Esophagus squamous epithelium (tissue), 5 donors: ENCODE measurements at places on chromosomes 7 and 10.
A peak's percentile ranks its signal among the peaks of the same experiment; 100 is the strongest.

DNA sequence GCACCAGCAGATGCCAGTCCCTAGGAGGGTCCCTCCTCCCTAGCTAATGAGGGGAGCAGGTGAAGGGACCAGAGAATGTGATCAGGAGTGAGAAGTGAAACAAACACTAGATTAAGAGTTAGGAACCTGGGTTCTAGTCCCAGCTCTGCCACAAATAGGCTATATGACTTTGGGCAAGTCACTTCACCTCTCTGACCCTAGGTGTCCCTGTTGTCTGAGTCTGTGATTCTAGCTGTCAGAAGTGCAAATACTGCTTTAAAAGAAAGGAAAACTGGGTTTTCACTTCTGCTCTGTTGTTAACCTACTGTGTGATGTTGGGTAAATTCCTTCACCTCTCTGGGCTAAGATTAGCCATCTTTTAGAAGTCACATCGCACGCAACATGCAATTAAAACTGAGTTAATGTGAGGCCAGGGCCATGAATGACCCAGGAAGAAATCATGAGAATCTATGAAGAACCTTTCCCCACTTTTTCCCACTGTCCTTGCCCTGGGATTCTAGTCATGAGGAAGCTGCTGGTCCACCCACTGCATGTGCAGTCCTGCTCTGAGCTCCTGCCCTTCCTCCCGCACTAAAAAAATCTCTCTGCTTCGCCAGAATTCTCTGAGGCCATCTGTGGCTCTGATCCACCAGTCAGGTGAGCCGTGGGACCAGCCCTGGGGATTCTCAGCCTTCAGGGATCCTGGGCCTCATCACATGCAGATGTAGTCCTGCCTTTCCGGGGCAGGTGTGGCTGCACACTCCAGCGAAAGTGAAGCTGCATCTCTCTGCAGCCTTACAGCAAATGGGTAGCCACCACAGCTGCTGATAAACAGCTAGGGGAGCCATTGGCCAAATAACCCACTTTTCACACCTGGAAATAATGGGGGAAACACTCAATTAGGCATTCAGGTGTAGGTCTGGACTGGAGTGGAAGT lies 181.7 kb downstream of the PLXNA4 start:
- no peak for DNase-seq

DNA sequence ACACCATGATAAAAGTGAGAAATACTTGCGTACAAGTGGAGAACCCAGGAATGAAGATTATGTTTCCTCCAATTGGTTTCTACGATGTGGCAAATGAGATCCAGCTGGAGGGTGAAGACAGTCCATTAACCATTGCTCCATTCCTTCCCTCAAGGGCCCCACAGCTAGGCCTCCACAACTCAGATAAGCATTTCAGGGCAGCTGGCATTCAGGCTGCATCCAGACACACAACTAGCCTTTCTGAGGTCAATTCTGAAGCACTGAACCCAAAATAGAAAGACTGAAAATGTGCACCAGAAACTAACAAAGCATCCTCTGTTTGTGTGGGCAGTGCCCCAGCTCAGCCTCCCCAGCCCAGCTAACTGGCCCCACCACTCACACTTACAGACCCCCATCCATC lies 94.8 kb downstream of the GSAP start:
- DNase-seq = no peak

GRCh38 chr7:3493499-3493898 lies 192.4 kb downstream of the SDK1 start:
- no peak for DNase-seq

GRCh38 chr7:46387646-46388045 lies 466.6 kb upstream of the IGFBP3 start:
- DNase-seq = no peak

DNA sequence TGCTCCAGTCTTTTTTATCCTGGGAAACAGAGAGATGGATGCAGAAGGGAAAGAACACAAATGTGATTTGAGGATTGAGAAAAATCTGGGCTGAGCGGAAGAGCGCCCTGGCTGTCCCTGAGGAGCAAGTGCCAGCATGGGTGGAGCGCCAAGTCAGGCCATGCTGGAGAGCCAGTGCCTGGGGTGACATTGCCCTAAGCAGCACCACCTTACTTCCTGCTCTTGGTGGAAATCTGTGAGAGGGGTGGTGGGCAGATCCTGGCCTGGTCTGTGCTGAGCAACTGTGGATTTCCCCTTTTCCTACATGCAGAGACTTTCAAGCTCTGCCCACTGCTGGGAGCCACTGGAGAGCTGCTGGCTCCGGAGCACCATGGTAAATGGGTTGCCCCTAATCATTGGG lies 36.9 kb downstream of the DDIT4 start:
- no peak for DNase-seq

DNA sequence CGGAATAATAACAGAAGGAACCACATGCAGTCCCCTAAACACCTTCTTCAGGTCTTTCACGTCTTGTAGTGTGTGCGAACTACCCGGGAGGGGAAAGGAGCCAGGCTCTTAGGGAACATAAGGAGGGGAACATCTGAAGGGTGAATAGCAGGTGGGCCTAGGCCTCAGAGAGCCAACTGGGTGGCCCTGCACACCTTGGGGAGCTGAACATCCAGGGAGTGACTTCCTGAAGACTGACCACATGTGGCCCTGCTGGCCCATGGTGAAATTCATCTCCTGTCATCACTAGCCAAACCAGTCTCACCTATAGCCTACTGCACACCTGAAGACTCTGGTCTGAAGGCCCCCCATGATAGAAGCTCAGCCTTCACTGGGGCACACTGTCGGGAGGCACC lies 5.6 kb downstream of the CALML3 start:
- DNase-seq = no peak

DNA sequence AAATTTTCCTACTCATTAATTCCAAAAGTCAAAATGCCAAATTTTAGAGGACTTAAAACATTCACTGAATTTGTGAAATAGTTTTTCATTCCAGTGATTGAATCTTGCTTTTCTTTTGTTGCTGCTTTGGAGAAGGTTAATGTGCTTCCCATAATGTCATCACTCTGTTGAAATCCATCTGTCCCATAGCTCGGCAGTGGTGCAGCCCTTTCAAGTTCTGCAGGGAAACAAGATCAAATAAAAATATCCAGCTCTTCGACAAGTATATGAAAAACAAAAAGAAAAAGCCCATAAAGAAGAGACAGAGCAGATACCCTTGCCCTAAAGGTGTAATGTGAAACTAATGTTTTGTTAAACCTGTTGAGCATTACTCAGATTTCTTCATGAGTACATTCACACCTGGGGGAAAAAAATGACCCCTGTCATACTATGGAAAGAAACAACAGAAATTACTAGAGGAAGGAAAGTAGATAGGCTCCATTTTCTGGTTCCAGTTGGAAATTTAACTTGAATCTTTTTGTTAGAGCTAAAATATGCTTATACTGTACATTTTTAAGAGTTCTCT lies 35.1 kb downstream of the AGR3 start:
- no peak for DNase-seq

DNA sequence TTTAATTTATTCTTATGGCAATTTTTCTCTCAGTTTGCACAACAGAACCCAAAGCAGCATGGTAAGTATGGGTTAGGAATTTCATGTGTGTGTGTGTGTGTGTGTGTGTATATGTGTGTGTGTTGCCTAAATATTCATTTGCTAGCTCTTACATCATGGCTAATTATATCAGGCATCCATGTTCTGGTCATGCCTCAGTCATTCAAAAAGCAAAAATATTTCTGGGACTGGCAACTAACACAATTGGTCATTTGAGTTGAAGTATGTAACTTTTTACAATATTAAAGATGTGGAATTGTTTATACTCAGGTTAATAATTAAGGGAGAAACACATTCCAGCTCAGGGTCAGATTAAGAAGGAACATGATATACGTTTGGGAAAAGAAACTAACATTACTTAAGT lies 67.6 kb upstream of the PHYHIPL start:
- no peak for DNase-seq

DNA sequence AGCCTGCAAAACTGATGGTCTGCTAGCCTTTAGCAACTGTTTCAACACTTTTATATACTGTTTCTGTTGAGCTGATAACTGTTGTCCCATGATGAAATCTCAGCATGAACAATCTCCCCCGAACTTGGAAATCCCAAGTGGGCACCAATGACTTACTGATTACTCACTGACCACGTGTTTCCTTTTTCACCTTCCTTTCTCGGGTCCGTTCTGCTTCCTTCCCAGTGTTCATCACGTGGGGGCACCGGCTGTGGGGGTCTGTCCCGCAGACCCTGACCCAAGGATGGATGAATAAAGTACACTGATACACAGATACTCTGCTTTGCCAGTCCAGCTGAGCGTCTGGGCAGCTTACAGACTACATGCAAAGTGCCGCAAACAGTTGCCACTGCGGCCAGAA lies 39.0 kb upstream of the RASGEF1A start:
- DNase-seq = no peak

GRCh38 chr10:87575851-87576250 lies 71.2 kb downstream of the MINPP1 start:
- DNase-seq = no peak

- peak; percentile 70 for DNase-seq
Measured at GRCh38 chr7:129948877-129949291, 3.9 kb downstream of the UBE2H start.

- no peak for DNase-seq
Measured at GRCh38 chr7:20598459-20599309, 16.8 kb upstream of the ABCB5 start.

- DNase-seq = no peak
Measured at GRCh38 chr7:140196361-140197217, 19.8 kb upstream of the KDM7A start.

GRCh38 chr7:105734233-105734632 lies 142.2 kb downstream of the ATXN7L1 start:
- no peak for DNase-seq

- DNase-seq = no peak
Measured at GRCh38 chr7:112481121-112481736, 438 bp downstream of the LSMEM1 start.

DNA sequence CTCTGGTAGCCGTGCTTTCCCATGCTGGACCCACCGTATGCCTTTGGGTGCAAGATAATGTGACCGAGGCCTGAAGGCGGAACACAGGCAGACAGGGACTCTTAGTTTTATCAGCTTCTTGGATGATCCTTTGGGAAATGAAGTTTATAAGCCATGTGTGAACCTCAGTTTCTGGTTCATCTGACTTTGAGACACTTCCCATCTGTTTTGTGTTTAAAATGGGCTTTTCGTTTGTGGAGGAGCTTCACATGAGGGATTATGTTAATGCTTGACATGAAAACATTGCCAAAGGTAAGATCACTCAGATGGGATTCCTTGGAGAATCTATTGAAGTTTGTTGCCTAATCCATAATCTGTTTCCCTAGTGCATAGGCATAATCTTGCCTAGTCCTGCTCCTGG lies 249.8 kb upstream of the LYZL1 start:
- DNase-seq = no peak
